ENCODE measurements at places on chromosomes 12 and 14.
A peak's percentile ranks its signal among the peaks of the same experiment; 100 is the strongest.

GRCh38 chr12:5099591-5099990 lies 55.9 kb downstream of the KCNA5 start:
- DNase-seq = no peak

GRCh38 chr12:83018088-83018487 lies 331.4 kb downstream of the TMTC2 start:
- no peak for DNase-seq

DNA sequence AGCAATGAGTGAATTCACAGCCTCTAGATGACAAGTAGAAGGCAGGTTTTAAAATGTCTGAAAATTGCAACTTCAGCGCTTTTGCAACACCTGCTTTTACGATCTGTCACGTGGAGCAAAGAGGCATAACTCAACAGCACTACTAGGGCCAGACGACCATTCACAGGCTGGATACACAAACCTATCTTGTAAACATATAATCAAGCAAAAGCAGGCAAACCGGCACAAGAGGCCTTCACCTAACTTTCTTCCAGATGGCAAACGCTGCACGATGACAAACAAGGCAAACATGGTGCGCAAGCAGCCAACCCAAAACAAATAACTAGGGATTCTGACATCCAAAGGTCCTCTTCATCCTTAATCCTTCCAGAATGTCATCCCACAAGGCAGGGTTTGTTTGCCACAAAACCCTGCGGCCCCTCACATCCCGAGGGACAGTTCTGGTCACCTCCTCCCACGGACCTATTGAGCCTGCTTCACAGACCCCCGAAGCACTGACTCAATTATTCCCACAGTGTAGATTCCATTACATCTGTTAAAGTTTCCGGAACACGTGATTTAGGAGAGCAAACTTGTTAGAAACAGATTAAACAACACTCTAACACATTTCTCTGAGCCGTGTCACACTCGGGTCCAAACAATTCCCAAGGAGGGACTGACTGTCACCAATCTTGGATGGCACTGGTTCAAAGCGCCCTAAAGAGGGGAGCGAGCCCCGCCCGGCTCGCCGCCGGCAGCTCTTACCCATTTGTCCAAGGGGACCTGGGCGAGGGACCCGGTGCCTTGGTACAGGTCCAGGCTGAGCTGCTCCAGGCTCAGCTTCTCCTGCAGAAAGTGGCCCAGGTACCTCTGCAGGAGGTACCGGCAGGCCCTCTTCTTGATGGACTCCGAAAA lies 823 bp downstream of the ATG2B start:
- DNase-seq = peak; percentile 18

DNA sequence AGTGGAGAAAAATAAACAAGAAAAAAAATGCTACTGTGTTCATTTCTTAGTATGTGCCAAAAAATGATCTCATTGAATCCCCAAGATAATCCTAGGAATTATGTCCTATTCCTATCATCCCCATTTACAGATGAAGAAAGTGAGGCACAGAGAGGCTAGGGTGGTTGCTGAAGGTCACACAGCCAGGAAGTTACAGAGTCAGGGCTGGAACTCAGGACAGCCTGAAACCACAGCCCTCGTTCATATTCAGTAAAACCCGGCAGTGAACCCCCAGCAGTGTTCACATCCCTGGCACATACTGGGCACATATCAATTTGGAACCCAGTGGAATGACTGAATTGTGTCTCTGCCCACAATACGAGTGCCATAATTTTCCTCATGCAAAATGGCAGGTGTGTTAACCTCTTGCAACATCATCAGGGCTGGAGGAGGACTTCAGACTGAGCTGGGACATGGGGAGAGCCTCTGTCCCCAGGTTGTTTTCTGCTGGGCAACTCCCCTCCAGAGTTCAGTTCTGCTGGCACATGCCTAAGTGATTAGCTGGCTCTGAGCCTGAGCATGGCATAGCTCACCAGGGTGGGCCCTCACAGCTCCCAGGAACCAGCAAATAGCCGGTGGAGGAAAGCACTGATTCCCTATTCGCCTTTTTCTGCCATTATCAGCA lies 2.0 kb upstream of the PPP1CC start:
- DNase-seq = no peak

DNA sequence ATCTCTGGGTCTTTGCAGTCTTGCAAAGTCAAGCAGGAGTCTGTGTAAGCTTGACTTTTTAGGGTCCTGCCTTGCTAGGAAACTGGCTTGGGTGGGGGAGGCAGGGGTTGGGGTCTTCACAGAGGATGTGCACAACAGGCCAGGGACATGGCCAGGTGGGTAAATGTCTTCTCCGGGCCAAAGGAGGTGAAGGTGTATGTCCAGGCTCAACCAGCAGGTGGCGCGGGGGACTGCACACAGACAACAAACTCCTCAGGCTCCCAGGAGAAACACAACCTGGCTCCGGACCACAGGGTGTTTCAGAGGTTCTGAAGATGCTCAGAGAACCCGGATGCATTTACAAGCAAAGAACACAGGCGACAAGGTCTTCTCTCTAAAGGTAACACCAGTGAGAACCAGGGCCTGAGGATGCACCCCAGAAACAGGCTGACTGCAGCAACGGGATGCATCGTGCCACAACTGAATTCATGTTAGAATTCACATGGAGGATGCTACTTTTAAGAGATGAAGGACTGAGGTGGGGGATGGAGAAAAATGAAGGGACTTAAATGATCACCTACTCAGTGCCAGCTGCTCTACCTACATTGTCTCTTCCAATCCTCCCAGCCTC lies 56.0 kb downstream of the PLEKHG3 start:
- peak; percentile 70 for DNase-seq

Data from GM12891 (cell line).